NCI-H2081 treated with DMSO at 0.1 percent for 48 hours (cell line): ENCODE measurements at places on chromosomes 4 and X.

GRCh38 chrX:13013363-13014110, 30.9 kb downstream of the FAM9C start:
- no peak for DNase-seq

DNA sequence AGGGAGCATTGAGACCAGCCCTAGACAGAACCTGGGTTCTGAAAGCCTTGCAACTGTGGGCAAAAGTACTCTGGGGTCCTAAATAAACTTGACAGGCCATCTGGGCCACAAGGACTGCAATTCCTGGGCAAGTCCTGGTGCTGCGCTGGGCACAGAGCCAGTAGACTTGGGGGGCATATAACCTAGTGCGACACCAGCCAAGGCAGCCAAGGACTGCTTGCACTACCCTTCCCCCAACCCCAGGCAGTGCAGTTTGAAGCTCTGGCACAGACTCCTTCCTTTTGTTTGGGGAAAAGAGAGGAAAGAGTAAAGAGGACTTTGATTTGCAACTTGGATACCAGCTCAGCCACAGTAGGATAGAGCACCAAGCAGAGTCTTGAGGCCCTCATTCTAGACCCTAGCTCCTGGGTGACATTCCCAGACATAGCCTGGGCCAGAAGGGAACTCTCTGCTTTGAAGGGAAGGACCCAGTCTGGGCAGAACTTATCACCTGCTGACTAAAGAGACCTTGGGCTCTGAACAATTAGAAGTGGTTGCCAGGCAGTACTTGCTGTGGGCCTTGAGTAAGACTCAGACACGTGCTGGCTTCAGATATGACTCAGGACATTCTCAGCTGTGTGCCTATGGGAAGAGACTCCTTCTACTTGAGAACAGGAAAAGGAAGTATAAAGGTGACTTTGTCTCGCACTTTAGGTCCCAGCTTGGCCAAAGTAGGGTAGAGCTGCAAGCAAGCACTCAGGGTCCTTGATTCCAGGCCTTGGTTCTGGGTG, 522.8 kb downstream of the GLUD2 start:
- no peak for DNase-seq

DNA sequence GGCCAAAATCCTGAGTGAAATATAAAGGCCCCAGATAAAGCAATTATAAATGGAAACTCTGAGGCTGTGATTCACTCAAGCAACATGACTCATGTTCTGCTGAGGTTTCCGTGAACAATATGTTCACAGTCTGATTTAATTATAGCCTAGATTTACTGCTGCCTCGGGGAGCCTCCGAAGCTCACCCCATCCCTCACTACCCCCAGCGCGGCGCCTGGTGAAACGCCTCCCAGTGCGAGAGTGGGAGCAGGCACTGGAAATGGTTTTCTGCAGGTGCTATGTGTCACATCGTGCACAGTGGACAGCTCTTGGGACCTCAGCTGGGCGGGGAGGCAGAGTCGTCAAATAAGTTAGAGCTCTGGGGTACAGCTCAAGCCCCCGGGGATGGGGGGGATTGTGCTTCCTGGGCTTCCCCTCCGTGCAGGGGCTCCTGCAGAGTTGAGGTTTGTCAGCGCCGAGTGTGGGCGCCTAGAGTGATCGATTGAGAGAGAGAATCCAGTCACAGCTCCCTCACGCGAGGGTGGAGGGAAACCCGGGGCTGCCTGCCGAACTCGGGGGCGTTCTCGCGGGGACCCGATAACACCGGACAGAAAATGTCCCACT, 110.6 kb downstream of the PHKA2 start:
- no peak for DNase-seq

DNA sequence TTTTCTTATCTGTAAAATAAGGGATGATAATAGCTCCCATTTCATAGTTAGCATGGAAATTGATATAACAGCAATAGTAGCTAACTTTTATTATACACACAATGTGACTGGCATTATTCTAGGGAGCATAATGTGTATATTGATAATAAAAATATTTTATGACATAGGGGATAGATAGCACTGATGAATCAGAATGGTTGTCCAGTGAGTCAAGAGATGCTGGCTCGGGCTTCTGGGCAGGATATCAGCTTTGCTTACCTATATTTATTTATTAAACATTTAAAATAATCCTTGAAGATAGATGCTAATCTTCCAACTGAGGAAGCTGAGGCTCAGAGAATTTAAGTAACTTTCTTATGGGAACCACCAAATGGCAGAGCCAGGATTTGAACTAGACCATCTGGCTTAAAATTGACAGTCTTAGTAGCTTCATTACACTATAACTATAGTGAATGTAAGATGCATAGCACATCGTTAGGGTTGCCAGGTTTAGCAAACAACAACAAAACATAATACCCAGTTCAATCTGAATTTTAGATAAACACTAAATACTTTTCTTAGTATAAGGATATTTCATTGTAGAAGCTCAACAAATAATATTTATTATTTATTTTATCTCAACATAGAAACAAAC, 2.7 kb downstream of the AFP start:
- DNase-seq, result no peak

DNA sequence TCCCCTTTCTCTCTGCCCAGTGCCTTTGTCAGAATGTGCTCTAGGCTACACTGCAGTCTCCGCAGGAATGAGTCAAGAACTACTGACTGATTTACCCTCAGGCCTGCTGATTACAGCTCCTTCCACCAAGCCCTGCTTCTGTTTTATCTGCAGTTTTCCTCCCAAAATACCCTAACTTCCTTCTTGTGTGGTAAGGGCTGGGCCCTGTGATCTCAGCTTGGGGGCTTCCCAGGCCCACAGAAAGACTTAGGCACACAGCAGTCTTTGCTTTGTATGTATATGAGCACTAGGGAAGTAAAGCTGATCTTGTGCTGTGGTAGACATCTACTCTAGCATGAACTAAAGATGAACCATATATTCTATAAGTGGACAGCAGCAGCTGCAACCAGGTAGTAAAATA, 18.8 kb downstream of the PAK3 start:
- DNase-seq, result no peak

- DNase-seq, result no peak
Measured at GRCh38 chr4:74109870-74110605, 11.0 kb upstream of the CXCL2 start.

DNA sequence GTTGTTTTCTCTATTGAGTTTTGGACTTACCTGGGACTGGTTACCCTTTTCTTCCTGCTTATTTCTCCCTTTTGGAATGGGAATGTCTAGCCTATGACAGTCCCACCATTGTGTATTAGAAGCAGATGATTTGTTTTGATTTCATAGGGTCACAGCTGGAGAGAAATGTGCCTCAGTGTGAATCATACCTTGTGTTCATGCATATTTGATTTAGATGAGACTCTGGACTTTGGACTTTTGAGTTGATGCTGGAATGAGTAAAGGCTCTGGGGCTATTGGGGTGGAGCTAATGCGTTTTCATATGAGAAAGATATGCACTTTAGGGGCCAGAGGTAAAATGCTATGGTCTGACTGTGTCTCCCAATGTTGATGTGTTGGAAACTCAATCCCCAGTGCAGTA, 30.5 kb upstream of the TEX13C start:
- DNase-seq, result no peak

GRCh38 chr4:182845618-182846017, 71.6 kb downstream of the DCTD start:
- no peak for DNase-seq

GRCh38 chr4:166039822-166040221, 166.8 kb downstream of the TLL1 start:
- no peak for DNase-seq

DNA sequence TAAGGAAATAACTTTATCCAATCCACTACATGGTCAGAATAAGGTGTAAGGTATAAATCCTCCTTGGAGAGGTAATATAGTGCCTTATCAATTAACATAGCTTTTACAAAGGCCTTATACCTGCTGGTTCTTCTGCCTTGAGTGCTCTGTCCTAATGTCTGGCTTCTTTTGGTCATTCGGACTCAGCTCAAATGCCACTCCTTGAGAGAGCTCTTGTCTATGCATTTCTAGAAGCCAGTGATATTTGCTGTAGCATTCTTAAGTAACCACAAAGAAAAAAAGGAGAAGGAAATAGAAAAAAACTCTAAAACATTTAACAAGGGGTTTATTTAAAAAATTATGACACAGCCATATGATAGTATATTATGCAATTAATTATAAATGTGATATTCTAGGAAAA, 444.8 kb upstream of the SLIT2 start:
- DNase-seq, result no peak
